ENCODE measurements at places on chromosomes 13 and 19.

DNA sequence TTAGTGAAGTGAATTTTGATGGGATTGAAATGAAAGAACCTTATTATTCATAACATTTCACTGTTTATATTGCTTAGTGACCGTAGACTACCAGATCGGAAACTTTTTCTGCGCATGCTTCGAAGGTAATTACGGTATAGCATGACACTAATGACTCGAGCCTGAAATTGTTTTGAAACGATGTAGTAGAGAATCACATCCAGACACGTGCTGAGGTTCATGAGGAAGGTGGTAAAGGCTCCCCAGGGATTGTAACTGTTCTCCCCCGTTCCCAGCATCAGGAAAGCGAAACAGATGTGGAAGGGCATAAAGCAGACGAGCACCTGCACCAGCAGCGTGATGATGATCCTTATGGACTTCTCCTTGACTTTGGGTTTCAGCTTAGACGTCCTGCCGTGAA is 3.3 kb downstream of the GPR18 start:
- ATAC-seq: no peak

- ATAC-seq: no peak
Observed at GRCh38 chr13:29359181-29359580, 236.3 kb downstream of the SLC7A1 start.

DNA sequence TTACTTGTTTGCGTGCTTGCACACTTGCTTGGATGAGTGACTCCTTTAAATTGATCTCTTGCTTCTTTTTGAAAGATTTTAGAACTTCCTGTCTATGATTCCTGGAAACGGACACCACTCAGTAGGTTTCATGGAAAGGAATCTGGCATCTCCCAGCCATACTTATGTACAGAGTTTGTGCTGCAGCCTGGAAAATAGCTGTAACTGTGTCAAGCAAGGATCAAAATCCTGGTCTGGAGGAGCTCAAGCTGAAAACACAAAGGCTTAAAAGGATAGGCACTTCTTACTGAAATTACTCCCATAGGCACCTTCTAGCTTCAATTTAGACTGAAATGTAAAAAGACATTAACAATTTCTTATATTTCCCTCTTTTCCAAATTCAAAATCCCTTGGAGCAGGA is 1.4 kb upstream of the FREM2 start:
- ATAC-seq: no peak

DNA sequence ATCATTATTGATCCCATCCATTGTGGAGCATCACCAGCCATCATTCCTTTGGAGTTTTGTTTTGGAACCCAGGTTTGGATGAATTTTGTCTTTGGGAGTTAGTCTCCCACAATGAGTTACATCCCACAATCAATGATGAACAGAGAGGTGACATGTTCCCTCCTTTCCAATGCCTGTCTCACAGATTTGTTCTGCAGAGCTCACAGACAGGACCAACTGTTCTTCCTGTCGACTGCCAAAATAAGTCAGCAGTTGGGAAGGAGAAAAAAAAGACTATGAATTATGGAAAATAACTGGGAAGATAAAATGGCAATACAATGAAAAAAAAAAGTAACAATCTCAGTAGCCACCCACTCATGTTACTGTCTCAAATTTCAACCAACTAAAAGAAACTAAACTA is 489.1 kb downstream of the MYO16 start:
- no peak for ATAC-seq

- ATAC-seq: no peak
Observed at GRCh38 chr13:113390874-113391497, 27.1 kb upstream of the GRTP1 start.

- no peak for ATAC-seq
Observed at GRCh38 chr13:24985107-24985506, 110.8 kb upstream of the PABPC3 start.

- peak; percentile 35 for ATAC-seq
Observed at GRCh38 chr19:18408053-18408476, 10.6 kb upstream of the LRRC25 start.
